Colonic mucosa (tissue), 4 donors: ENCODE measurements at places on chromosomes 11 and 22. TPM values are rescaled to one million over a fixed set of nuclear protein-coding genes. Genes with fewer than 3 reads are reported as not detected.
A peak's percentile ranks its signal among the peaks of the same experiment; 100 is the strongest.

TRIM49C gene
- total RNA-seq = not detected

WEE1 gene
- 37.9 TPM for total RNA-seq

DNA sequence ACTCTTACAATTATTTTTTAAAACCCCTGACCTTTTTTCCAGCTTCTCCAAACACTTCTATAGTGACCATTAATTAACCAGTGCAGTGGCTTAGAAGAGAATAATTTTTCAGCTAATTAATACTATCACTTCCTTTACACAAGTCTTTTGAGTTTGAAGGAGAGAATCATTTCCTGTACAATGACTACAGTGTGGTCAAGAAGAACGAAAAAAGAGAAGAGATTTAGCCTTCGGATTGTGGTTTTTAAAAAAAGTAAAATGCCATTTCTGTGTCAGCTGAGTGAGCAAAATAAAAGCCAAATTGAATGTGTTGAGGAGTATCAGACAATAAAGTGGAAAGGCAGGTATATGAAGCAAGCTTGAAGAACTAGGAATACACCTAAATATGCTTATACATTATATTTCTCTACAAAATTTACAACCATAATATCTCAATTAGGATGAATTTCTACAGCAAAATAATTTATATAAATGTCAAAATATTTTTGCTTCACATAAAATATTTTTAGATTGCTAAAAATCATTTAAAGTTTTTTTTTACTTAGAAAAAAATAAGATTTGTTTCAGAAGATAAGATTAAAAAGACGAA, 1155.2 kb upstream of the CNTN5 start:
- no peak overlapping the region for H3K27ac ChIP-seq
- H3K4me3 ChIP-seq = no peak overlapping the region

DNA sequence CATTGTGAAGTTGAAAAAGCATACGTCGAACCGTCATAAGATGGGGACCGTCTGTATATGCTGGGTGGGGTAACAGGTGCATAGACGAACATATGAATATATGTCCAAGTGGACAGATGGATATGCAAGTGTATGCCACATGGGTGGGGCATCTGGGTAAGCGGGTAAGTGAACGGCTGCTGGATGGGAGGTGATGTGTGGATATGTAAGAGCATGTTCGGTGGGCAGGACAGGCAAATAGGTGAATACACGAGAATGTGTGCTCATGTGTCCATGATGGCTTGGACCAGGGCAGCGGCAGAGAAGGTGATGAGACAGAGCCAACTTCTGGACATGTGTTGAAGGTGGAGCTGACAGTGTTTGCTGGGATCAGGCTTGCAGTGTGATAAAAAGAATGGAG, 12.0 kb downstream of the IFITM10 start:
- no peak overlapping the region for H3K4me3 ChIP-seq
- H3K27me3 ChIP-seq = no peaks in the 10 kb centered on the region
- H3K4me1 ChIP-seq = no peaks in the 10 kb centered on the region

DNA sequence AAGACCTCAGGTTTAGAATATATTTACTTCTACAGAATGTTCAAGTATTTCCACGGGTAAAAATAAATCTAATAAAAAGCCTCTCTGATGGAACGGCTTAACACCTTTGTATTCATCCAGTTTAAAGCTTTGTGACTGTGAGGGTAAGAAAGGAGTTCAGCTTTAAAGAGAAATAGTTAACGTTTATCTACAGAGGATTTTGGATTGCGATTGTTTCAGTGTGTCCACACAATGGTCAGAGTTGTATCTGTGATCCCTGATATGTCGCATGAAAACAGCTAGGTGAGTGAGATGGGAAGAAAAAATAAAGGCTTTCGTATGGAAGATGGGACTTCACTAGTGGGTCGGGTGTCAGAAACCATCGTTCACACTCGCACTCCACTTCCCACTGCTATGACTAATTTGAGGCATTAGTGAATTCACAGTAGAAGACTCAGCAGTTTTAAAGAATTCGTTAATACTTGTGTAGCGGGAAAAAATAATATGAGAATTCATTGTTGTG, 1.6 kb downstream of the APLP2 start:
- H3K27ac ChIP-seq = peak overlapping the region; percentile 98
- no peaks in the 10 kb centered on the region for H3K36me3 ChIP-seq
- H3K27me3 ChIP-seq = no peaks in the 10 kb centered on the region

GRCh38 chr11:125301346-125301745, 136.8 kb downstream of the PKNOX2 start:
- no peak for DNase-seq
- H3K36me3 ChIP-seq = no peaks in the 10 kb centered on the region
- H3K4me1 ChIP-seq = no peaks in the 10 kb centered on the region
- H3K27me3 ChIP-seq = no peaks in the 10 kb centered on the region

DNA sequence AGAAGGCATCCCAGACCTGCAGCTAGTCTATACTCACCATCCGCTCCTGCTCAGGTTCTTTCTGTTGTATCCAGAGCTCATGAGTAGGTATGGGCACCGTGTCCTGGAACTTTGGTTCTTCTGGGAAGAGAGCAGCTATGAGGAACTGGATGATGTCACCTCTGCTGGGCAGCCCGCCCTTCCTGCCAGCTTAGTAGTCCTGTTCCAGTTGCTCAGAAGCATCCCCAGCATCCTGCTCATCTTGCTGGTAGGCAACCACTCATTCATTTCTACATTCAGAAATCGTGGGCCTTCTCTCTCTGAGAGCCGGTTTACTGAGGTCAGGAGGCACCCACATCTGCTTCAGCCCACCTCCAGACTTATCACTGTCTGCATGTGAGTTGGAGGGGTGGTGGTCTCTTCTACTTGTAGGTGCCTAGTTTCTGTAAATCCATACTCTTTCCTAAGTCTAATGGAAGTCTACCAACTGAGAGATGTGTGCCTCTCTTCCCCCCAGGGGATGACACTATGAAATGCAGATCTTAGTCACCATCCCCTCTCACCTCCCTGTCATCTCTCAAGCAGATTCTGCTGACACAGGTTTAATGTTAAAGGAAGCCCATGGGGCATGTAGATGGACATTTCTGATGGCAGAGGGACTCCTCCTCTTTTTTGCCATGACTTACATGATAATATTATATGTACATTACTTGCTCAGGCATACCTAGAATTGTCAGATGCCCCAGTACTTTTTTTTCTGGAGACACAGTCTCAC, 29.6 kb upstream of the CCDC134 start:
- H3K36me3 ChIP-seq = no peaks in the 10 kb centered on the region
- DNase-seq = no peak
- H3K27me3 ChIP-seq = no peaks in the 10 kb centered on the region
- H3K4me1 ChIP-seq = no peaks in the 10 kb centered on the region

DNA sequence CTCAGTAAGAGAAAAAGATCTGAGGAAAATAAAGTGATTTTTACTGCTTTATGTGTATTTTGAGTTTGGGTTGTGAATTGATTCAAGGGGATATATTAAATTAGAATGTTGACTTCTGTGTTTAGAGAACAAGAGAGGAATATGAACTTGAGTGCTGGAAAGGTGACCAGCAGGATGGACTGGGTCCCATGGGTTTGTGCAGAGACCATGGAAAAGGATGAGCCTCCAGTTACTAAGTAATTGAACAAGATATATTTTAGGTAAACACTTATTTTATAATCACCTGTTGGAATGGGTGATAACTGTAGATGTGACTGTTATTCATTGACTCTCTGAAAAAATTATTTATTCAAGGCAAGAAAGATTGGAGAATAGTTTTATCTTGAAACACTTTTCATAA, 82.0 kb upstream of the TOP3B start:
- H3K27me3 ChIP-seq = no peaks in the 10 kb centered on the region
- H3K27ac ChIP-seq = no peak overlapping the region
- no peak overlapping the region for H3K4me3 ChIP-seq

- no peaks in the 10 kb centered on the region for H3K27me3 ChIP-seq
- H3K27ac ChIP-seq = no peak overlapping the region
- H3K36me3 ChIP-seq = no peaks in the 10 kb centered on the region
- no peak overlapping the region for H3K4me3 ChIP-seq
- H3K4me1 ChIP-seq = peaks cover 2% of the 10 kb centered on the region
Observed at GRCh38 chr11:62390722-62391121, 28.1 kb upstream of the SCGB1A1 start.
